ENCODE measurements at places on chromosomes 12 and 14.

DNA sequence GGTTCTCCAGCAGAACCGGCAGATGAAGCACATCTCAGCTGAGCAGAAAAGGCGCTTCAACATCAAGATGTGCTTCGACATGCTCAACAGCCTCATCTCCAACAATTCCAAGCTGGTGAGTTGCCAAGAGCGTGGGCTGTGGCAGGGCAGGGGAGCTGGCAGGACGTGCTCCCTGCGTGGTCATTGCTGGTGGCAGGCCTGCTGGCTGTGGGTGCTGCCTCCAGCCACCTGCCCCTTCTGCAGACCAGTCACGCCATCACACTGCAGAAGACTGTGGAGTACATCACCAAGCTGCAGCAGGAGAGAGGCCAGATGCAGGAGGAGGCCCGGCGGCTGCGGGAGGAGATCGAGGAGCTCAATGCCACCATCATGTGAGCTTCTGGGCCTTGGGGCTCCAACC is 35.8 kb downstream of the IL31 start:
- DNase-seq, result no peak

DNA sequence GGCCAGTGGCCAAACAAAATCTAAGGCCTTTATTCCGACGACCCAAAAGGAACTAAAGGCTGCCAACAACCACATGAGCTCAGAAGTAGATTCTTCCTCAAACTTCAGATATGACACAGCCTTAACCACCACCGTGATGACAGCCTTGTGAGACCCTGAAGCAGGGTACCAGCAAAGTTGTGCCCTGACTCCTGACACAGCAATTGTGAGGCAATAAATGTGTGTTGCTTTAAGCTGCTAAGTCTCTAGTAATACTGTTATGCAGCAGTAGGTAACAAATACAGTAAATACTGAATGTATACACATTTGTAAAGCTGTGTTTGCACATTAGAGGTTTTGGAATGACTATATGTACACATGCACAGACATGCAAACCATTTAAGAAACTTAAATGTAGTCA is 10.7 kb upstream of the SLC6A13 start:
- no peak for DNase-seq

GRCh38 chr14:42719391-42719790 is 1112.7 kb downstream of the LRFN5 start:
- no peak for DNase-seq

- DNase-seq, result no peak
Observed at GRCh38 chr14:77007975-77008421, 20.5 kb downstream of the IRF2BPL start.

GRCh38 chr12:9756170-9756569 is 4.5 kb downstream of the CD69 start:
- no peak for DNase-seq

GRCh38 chr12:112214064-112214463 is 88.7 kb downstream of the TRAFD1 start:
- no peak for DNase-seq

- DNase-seq, result no peak
Observed at GRCh38 chr12:118055144-118055557, 5.8 kb downstream of the WSB2 start.

DNA sequence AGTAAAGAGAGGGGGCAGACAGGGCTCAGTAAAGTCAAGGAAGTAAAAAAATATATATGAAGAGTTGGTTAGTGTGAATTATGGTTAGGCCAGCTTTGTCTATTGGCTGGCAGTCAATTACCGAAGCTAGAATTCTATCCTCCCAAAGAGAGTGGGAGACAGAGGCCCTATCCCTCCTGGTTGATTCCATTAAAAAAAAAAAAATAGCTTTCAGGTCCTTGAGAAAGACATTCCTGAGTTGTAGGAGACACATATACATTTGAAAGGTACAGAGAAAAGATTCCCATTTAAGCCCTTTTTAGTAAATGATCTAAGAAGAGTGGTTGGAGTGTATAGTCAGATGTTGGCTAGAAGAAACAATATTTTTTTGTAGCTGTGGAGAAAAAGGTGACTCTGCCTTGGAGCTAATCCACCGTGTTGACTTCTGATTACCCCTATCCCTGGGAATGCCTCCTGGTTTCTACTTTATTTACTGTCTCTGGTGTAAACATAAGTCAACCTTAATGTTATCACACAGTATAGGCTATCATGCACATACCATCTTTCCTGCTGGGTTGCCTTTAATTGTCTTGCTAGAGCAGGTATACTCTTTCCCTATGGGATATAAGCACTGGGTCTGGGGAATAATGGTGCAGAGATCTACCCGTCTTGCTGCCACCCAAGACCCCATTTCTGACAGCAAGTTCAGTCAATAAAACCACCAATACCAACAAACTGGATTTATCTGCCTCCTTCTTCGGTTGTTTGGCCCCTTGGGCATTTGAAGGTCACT is 859.9 kb upstream of the ATXN7L3B start:
- DNase-seq, result no peak

- no peak for DNase-seq
Observed at GRCh38 chr12:71641390-71641789, 22.3 kb downstream of the ZFC3H1 start.

DNA sequence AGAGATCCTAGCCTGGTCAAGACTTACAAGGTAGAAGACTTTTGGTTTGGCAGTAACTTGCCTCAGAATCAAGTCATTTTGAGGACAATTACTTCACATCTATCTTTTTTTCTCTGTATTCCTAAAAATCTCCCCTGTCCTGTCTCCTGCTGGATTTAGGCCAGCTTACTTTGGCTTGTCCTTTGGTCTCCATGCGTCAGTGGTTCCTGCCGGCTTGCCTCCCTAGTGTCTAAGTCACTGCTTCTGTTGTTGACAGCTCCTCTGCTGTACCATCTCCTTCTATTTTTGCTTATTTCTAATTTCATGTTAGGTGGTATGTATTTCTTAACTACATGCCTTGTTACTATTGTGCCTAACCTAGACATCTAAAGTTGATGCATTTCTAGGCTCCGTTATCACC is 39.7 kb upstream of the FBLN5 start:
- DNase-seq, result no peak

GRCh38 chr14:79861111-79861510 is 350.2 kb downstream of the DIO2 start:
- no peak for DNase-seq

DNA sequence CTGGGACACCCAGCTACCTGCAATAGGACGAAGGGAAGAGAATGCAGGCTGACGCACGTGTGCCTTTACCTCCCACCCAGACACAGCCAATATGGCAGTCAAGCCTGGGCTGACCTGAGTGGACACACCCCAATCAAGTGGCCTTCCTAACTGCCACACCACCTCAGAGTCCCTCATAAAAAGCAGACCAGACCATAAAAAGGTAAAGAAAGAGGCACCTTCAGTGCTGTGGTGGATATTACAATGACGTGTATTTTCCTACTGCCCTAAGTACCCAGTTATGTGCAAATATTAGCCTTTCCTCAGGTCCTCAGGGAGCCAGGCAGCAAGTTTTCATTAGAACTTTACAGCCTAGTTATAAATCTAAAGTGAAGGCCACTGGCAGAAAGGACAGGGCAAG is 75.8 kb downstream of the KCNK10 start:
- DNase-seq, result no peak

DNA sequence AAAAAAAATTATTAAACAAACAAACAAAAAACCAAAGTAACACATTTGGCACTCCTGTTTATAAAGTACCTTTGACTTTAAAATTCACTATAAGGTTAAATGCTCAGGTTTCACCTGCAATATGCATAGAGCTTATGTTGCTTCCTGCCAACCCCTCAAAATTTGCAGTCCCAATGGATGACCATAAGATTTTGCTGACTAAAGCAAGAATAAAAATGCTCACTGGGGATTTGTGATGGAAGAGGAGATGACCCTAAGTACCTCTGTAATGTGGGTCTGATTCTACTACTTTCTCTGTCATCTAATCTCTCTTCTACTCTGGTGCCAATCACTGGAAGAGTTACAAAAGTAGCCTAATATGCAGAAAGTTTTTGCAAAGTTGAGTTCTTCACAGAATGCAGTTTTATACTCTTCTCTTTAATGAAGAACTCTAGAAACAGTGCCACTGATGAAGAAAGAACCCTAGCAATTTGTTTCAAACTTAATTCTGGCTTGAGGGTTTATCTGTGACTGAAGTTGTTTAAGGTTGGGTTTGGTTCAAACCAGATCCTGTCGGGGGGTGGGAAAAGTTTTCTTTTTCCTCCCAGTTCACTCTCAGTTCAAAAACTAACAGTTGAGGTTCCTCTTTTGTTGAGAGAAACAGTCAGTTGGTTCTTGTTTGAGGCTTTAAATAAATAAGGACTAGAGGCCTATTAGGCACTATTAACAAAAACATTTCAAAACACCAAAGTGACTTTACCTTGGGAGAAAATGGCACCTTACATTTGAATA is 10.9 kb downstream of the WASHC3 start:
- no peak for DNase-seq

DNA sequence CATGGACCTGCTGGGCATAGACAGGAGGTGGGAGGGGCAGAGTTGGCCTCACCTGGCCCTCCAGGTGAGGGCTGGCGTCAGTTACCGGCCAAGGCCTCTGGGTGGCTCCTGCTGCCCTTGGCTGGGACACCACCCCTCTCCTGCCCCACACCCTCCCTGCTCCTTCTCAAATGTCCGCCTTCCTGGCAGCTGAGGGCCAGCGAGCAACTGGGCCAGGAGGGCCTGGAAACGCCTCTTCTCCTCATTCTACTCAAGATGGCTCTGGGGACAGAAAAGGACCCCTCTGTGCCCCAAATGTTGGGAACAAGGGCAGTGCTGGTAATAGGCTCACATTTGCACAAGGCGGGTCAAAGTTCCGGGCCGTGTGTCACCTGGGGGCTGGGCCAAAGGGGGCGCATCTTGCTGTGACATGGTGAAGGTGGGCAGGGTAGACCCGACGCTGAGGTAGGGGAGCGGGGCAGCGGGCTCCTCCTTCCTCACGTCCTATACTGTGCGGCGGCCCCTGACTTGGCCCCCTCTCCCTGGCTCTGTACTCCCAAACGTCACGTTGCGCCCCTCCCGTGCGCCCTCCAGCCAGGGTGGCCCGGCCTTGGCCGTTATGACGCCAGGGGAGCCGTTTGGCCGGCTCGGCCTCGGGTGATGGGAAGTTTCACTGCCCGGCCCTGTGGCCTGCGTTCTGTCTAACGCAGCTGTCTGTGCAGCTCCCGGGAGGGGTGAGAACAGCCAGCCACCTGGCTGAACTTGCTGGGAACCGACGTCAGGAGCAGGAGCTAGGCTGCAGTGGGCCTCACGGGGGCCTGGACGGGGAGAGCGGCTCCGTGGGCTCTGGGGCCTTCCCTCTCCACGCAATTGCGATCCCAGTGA is 18.0 kb upstream of the DLK1 start:
- peak; percentile 89 for DNase-seq

Measured in sigmoid colon (tissue), 7 donors.